ENCODE measurements at places on chromosomes 13 and 19.

- no peak for DNase-seq
Observed at GRCh38 chr19:9741476-9742171, 26.9 kb downstream of the ZNF846 start.

DNA sequence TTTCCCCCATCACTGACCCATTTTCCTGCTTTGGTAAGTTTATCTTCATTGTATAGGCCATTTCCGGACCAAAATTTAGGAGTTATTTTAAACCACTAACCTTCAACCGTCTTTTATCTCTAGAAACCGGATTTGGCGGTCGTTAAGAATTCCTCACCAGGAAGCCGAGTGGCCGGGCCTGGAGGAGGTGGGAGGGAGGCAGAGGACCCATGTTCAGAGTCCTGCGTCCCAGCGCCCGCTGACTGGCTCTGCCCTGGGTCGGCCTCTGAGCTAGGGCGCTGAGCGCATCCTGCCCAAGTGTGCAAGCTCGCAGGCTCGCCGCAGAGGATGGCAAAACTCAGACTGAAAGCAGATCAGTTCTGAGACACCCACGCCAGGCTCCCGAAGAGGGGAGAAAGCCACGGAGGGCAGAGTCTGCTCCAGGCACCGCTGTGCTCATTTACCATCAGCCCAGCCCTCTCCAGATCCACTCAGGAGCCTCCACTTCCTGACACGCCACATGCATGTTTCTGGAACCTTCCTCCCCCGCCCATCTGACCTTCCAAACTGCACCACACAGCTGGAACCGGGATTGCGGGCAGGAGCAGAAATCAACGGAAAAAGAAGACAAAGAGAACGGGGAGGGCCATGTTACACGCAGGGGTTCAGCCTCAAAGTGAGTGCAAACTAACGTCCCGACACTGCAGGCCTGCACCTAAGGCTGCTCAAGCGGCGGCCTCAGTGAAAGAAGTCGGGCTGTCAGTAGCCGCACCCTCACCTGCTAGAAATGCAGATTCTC lies 8.3 kb downstream of the COL4A1 start:
- DNase-seq = no peak

- no peak for DNase-seq
Observed at GRCh38 chr19:39796000-39796498, 17.4 kb downstream of the LEUTX start.

DNA sequence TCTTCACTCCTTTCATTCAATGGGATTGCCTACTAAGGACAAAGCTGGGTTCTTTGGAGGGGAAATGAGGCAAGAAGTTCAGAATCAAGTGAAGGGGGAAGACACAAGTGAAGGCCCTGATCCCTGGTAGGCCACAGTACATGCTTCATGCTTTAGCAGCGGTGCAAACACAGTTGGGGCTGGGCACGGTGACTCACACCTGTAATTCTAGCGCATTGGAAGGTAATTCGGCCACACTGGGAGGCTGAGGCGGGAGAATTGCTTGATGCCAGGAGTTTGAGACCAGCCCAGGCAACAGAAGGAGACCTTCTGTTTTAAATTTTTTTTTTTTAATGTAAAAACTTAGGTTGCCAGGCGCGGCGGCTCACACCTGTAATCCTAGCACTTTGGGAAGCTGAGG lies 23.4 kb upstream of the GATAD2A start:
- no peak for DNase-seq

DNA sequence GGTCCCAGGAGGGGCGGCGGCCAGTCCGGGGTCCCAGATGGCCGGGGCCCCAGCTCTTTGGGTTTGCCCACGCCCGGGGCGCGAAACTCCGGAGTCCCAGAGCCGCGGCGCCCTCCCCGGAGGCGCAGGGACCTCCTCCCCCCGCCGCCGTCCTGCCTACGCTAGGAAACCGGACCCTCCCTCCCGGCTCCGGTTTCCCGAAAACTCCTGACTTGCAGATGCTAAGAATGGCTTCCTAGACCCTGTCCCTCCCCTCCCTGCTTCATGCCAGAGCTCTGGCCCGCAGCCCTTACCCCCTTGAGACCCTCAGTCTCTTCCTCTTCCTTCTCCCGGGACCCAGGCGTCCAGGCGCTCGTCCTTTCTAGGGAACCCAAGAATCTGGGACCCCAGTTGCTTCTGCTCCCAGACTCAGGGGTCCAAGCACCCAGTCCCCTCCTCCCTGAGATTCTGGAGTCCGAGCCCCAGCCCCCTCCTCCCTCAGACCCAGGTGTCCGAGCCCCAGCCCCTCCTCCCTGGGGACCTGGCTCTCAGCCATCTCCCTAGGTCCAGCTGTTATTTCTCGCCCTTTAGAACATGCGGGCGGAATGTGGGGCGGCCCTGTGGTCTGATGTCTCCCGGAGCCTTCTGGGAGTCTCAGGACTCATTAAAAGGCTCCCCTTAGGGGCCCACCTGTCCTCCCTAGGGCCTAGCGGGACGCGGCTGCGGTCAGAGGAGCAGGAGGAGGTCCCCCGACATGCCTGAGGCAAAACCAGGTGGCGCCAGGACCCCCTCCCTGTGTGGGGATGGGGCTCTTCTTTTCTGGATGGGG lies at the start of gene MYBPC2:
TSS of gene MYBPC2 (plus strand) at position 672 of the 808 bp plus-strand sequence. CDS start at position 734, 62 bp downstream.
- no peak for DNase-seq

GRCh38 chr13:21020581-21020980 lies 40.8 kb downstream of the LATS2 start:
- DNase-seq = no peak

- DNase-seq = no peak
Observed at GRCh38 chr19:32164384-32164992, 180.9 kb upstream of the ZNF507 start.

DNA sequence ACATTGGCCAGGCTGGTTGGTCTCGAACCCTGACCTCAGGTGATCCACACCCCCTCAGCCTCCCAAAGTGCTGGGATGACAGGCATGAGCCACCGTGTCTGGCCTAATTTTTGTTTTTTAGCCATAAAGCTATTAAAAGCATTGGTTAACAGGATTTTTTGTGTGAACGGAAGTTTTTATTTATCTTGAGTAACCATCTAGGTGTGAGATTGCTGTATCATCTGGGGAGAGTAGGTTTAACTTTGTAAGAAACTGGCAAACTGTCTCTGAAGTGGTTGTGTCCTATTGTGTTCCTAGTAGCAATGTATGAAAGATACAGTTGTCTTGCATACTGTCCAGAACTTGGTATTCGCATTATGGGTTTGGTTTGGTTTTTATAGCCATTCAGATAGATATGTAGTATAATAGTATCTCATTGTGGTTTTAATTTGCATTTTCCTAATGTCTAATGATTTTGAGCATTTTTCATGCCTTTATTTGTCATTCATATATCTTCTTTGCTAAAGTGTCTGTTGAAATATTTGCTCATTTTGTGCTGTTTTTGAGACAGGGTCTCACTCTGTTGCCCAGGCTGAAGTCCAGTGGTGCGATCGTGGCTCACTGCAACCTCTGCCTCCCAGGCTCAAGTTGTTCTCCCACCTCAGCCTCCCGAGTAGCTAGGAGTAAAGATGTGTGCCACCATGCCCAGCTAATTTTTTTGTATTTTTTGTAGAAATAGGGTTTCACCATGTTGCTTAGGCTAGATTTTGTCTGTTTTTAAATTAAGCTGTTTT lies 13.5 kb upstream of the PLEKHF1 start:
- no peak for DNase-seq

DNA sequence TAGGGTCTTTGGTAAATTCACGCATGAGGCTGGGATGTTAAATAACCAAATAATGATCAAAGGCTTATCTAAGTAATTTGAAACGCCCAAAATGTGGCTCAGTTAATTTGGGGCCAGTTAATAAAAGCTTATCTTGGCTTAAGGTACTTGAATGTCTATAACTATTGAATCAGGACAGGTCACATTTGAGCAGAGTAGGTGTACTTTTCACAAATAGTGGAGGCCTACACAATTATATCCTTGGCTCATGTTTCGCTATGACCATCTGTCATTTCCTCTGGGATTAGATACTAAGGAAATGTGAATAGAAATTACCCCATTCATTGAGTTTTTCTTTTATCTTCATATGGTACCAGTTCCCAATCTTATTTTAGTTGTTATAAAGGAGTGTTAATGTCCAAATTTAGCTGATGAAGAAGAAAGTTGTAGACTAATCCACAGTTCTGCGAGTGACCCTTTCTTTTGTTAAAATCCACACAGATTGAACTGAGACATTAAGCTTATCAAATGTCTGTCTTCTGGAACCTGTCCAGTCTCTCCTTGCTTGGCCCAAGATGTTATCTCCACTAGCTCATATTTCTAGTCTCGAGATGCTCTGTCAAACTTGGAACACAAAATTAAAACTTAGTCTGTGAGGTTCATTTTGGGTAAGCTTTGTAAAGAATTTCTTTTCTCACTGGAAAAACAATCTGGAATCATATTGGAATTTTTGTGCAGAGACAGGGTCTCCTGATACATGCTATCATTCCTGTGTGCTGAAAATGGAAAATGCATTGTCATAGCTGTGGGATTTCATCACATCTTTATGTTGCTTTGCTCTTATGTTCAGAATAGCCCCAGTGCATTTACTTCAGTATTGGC lies 31.0 kb downstream of the SLAIN1 start:
- DNase-seq = no peak

DNA sequence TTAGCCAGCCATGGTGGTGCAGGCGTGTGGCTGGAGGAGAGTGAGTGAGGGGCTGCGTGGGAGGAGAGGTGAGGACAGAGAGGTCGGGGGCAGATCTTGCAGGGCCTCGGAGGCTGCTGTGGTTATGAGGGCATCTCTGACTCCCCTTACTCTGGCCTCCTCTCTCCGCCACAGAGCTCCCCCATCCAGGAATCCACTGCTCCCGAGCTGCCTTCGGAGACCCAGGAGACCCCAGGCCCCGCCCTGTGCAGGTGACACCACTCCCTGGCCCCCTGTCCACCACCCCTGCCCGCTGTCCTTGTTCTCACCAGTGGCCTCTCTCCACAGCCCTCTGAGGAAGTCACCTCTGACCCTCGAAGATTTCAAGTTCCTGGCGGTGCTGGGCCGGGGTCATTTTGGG lies 7.8 kb downstream of the PTGER1 start:
- DNase-seq = no peak

GRCh38 chr13:76991432-76991795 lies 467 bp upstream of the CLN5 start:
- DNase-seq = peak; percentile 66

DNA sequence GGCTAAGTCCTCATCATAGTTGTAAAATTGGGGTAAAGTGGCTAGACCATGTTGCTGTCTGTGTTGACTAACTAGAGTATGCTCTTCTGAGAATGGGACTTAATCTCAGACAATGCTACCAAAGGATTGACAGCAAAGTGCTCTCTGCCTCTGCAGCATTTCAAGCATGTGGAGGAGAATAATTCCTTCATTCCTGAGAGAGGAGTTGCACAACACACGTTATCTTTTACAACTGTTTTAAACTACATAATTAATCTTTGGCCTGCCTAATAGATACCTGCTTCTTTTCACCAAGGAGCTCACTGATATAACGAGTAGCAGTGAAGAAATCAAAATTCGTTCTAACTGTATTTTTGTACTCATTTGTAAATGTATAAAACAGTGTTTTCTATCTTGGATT lies 2172.2 kb downstream of the PCDH9 start:
- no peak for DNase-seq

- no peak for DNase-seq
Observed at GRCh38 chr13:29435125-29435911, 160.2 kb downstream of the SLC7A1 start.

DNA sequence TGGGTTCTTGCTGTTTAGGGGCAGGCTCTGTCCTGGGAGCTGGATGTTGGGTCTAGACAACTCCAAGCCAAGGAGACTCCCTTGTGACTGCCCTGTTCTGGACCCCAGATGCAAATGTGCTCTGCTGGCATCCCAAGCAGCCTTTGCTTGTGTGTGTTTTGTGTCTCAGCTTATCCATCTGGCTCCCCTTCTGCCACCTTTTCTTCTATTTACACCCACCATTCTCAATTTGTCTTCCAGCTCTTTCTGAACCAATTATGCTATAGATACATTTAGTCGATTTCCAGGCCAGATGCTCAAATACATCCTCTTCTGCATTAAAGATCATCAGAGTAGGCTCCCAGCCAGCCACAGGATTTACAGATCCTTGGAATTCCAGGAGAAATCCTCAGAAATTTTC lies 115.0 kb upstream of the SLC7A1 start:
- DNase-seq = no peak

- DNase-seq = peak; percentile 38
Observed at GRCh38 chr19:3440082-3440481, 40.2 kb downstream of the SMIM24 start.

GRCh38 chr19:49983645-49984229 lies 22.8 kb upstream of the SIGLEC11 start:
- peak; percentile 78 for DNase-seq

DNA sequence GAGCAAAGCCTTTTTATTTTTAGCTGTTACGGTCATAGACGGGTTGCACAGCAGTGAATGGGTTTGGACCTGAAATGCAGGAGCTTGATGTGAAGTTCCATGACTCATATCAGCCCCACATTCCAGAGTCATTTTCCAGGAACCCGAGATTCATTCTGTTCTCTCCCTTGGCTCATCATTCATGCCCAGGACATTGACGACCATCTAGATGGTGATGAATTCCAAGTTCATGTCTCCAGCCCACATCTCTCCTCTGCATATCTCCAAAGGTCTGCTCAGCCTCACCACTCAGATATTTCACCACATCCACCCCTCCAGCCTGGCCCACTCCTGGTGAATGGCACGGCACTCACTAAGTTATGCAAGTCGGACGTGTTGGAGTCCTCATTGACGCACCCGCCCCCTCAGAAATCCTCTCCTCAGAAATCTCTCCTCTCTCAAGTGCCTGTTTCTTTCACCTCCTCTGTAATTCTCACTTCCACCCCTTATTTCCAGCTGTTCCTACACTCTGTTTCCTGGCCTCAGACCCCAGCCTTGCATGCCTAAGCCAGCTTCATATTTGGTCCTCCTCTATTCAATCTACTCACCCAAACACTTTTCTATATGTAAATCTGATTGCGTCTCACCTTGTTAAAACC lies 83.1 kb downstream of the ALOX5AP start:
- no peak for DNase-seq

DNA sequence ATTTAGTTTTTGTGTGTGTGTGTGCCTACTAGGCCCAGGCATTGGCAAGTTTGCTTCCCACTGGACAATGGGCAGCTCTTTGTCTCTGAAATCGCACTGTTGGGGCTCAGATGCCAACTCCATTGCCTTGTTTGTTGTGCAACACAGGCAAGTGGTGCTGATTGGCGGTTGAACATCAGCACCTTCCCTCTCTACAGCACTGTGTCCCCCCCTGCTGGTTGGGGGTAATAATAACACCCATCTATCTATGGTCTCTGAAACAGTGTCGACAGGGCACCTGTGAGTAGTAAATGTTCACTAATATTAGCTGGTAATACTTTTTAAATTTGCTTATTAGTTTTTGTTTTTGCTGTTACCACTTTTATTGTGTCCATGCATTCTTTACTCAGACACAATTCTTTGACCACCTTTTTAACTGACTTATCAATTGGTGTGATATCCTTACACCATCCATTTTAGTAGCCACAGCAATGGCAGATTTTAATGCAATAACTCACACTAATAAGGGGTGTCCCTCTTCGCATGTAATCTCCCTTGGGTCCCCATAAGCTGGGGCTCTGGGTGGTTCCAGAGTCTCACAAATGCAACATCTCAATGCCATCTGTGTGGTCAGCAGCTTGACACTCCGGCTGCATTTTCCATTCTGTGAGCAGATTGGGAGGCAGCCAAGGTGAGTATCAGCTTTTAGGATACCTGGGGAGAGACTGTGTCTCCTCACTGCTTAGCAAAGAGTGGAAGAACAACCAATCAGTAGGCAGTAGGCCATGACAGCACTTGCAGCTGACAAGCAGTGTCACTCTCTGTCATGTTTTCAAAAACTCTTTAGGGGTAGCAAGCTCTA lies 47.7 kb upstream of the UQCRFS1 start:
- no peak for DNase-seq
